ENCODE measurements at places on chromosomes 16 and 17. TPM values are rescaled to one million over a fixed set of nuclear protein-coding genes. Genes with fewer than 3 reads are reported as not detected.

GRCh38 chr17:72169823-72170222, 49.0 kb downstream of the SOX9 start:
- DNase-seq: no peak

GRCh38 chr17:75272848-75273184, 1.8 kb upstream of the MIF4GD start:
- no peak for DNase-seq

GRCh38 chr17:50458270-50458669, 10.4 kb downstream of the CHAD start:
- no peak for DNase-seq

DNA sequence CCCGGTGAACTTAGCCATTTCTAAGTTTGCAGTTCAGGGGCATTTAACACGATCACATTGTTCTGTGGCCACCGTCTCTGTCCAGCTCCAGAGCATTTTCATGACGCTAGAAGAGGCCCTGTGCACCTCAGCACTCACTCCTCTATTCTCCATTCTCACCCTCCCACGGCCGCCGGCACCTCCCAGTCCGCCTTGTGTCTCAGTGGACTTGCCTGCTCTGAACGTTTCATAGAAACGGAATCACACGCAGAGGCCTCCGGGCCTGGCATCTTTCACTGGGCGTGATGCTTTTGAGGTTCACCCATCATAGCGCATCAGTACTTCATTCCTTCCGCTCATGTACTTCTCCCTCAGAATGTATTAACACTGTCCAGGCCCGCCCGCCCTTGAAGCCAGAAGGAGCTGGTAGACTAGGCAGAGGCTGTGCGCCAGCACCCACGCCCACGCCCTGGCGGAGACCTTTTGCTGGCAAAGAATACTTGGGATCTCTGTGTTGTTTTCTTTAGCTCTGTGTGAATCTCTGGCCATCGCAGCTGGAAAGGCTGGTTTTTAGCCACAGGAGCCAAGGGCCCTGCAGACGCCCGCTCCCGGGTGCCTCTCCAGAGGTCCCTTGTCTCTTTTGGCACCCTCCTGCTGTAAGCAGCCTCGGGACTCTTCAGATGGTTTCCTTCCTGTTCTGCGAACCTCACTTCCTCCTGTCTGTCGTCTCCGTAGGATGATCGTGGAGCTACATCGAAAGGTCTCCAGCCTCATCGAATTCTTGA, 23.4 kb upstream of the JPT2 start:
- DNase-seq: no peak

GRCh38 chr16:30031477-30031918, 427 bp upstream of the TLCD3B start:
- no peak for DNase-seq

DNA sequence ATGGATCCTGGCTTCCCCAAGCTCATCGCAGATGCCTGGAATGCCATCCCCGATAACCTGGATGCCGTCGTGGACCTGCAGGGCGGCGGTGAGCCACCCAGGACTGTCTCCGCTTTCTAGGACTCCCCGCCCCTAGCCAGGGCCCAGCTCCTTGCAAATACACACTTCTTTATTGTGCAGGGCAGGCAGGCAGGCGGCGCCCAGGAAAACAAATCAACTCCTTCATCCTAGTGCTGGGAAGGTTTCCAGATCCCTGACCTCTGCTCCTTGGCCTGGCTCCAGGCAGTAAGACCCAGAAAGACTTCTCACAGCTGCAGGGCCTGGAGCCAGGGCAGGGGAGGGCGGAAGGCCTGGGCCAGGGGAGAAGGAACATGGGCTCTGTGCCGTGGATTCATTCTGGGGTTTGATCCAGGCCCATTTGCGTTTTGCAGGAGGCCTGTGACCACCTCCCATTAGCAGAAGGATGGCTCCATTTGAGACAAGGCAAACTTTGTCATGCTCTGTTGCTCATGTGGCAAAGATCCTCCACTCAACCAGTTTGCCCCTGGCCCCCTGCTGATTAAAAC, 6.0 kb upstream of the LPCAT2 start:
- no peak for DNase-seq

The SPNS3 gene
- not detected for total RNA-seq

The ZNF768 gene
- total RNA-seq: 20.8 TPM

The MYADML2 gene
- total RNA-seq: not detected

The TBC1D3 gene
- total RNA-seq: not detected

The DDX52 gene
- total RNA-seq: 23.6 TPM

The TCAP gene
- 0.50 TPM for total RNA-seq
